Kasumi-1 (cell line): ENCODE measurements at places on chromosomes 6 and 20.

DNA sequence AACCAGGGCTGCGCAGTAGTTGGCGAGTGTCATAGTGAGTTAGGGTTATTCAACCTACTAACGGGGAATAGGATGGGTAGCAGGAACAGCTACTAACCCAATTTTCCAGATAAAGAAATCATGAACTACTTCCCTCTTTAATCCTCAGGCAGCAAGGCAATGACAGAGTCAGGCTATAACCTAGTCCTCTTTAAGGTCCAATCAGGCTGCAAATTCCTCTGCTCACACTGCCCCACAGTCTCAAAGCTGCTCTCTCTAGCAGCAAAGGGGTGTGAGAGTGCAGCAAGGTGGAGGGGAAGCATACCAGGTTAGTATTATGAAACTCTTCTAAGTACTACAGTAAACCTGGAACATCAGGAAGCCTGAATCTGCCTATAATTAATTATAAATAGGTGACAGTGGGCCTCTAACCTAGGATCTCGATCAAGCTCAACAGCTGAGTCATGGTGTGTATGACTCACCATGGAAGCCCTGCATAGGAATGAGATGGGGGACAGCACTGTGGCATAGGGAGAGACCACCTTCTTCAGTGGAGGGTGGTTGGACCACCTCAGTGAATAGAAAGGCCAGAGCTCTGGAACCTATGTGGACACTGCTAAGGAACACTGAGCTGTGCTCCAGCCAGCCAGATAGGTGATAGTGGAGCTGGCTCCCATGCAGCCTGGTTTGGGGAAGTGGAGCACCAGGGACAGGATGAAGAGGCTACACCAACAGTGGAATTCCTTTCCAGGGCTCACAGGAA lies 7.9 kb downstream of the PEX6 start:
- DNase-seq, result peak; percentile 33

DNA sequence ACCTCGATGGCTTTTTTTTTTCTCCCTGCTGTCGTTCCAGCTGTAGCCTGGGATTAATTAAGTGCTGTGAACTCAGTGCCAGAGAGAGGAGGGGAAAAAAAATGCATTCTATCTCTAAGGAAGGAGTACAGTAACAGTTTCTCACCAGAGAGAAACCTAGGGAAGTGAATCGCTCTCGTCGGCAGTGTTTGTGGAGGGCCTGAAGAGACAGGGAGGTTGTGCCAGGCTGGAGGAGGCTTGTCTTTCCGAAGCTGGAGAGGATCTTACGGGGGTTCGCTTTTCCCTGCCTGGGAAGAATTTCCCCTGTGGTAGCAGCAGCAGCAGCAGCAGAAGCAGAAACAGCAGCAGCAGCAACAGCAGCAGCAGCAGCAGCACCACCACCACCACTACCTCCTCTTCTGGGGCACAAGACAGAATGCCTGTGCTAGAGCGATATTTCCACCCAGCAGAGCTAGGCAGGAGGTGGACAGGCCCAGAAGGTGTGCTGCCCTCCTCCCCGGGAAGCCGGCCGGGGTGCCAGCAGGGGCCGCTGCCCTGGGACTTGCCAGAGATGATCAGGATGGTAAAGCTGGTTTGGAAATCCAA lies 186.5 kb downstream of the PDE7B start:
- no peak for DNase-seq

DNA sequence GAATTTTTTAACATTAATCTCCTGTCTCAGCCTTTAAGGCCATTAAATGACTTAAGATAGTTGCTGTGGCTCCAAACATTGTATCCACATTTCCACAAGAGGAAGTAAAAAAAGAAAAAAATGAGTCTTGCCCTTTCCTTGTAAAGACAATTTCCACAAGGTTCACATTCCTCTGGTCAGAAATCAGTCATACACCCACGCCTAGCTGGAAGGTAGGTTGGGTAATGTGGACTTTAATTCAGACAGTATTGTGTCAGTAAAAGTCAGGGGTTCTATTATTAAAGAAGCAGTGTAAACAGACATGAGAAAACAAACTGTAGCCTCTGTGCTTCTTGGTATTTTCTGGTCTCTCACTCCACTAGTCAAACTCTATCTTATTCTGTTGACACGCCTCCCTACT lies 682.0 kb downstream of the GRIK2 start:
- DNase-seq, result no peak

DNA sequence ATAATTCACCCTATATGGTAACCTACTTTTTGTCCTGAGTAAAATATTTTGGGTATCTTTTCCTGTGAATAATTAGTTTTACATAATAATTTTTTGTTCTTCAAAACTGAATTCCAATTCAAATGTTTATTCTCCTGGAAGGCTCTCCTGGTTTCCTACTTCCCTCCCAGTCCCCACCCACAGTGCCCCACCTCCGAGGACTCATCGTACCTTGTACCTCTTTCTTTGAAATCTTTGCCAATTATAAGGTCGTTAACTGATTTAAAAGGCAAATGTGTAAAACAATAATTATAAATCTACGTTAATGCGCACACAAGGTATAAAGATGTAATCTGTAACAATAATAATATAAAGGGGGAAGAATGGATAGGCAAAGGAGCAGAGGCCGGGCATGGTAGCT lies 40.5 kb upstream of the VEGFA start:
- DNase-seq, result no peak

DNA sequence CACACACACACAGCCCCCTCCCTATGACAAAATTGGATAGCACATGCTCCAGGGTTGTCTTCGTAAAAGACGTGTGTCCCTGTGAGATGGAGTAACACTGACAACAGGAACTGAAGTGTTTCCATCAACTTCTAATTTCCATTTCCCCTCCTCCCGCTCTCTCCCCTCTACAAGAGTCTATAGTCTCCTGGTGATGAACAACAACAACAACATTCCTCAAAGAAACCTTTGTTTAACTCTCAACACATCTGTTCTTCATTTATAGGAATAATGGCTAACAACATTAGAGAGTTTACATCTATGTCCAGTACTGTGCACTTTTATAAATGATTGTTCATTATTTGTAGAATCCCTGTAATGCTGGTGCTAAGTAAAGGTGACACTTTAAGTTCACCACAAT lies 205.8 kb upstream of the SSTR4 start:
- no peak for DNase-seq

- peak; percentile 40 for DNase-seq
Measured at GRCh38 chr6:56842686-56843475, 112.0 kb upstream of the BEND6 start.

DNA sequence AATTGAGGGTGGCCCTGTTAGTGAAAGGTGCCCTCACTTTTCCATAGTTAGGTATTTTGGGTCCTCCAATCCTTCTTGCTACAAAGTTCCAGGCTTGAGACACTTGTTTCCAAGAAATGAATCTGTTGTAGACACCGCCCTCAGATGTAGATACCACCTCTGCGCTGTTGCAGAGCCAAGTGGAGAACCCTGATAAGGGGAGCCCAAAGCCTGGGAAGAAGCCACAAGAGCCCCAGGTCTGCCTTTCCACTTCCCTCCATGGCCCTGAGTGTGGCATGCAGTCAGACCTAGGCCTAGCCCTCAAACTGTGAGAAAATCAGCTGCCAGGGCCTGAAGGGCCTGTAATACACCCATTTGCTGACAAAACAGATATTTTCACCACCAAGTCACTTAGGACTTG lies 37.1 kb downstream of the DTD1 start:
- no peak for DNase-seq

- no peak for DNase-seq
Measured at GRCh38 chr6:6881438-6882225, 226.1 kb upstream of the RREB1 start.

GRCh38 chr6:156844089-156844488 lies 66.9 kb downstream of the ARID1B start:
- DNase-seq, result no peak

- DNase-seq, result no peak
Measured at GRCh38 chr6:44003345-44004061, 123.7 kb downstream of the MRPL14 start.

- DNase-seq, result no peak
Measured at GRCh38 chr20:54173653-54174456, at the start of gene CYP24A1. CYP24A1 (minus strand) TSS chr20:54173986; CDS start chr20:54173579, 407 bp downstream.
